Left renal cortex interstitium (tissue), 4 donors: ENCODE measurements at places on chromosomes 1 and 21. TPM values are rescaled to one million over a fixed set of nuclear protein-coding genes. Genes with fewer than 3 reads are reported as not detected.

SELP gene
- polyA plus RNA-seq, result 5.9 TPM

DNM3 gene
- polyA plus RNA-seq, result 5.4 TPM

IGFN1 gene
- polyA plus RNA-seq, result 1.1 TPM

KLF17 gene
- polyA plus RNA-seq, result not detected

SH2D2A gene
- 1.6 TPM for polyA plus RNA-seq

VCAM1 gene
- polyA plus RNA-seq, result 44.6 TPM

FTCD gene
- 51.7 TPM for polyA plus RNA-seq

HTR1D gene
- 0.48 TPM for polyA plus RNA-seq

SCMH1 gene
- 51.7 TPM for polyA plus RNA-seq

AGMAT gene
- 33.5 TPM for polyA plus RNA-seq

PKLR gene
- 8.5 TPM for polyA plus RNA-seq

FAM72A gene
- 7.7 TPM for polyA plus RNA-seq

TSPEAR gene
- 1.1 TPM for polyA plus RNA-seq

NPPA gene
- polyA plus RNA-seq, result not detected

RCAN1 gene
- polyA plus RNA-seq, result 34.7 TPM

GJA8 gene
- 0.35 TPM for polyA plus RNA-seq

PCAT6 gene
- polyA plus RNA-seq, result 3.6 TPM

RAB42 gene
- polyA plus RNA-seq, result 2.1 TPM

MFSD2A gene
- 1.7 TPM for polyA plus RNA-seq

NPR1 gene
- polyA plus RNA-seq, result 69.6 TPM

TMEM51 gene
- polyA plus RNA-seq, result 25.7 TPM

TINAGL1 gene
- polyA plus RNA-seq, result 41.9 TPM

ANGPTL3 gene
- 8.3 TPM for polyA plus RNA-seq

TRIM67 gene
- polyA plus RNA-seq, result 0.09 TPM

GPR61 gene
- polyA plus RNA-seq, result 1.0 TPM

KIF2C gene
- polyA plus RNA-seq, result 27.5 TPM

TYW3 gene
- polyA plus RNA-seq, result 27.0 TPM

CFAP141 gene
- not detected for polyA plus RNA-seq

AADACL3 gene
- not detected for polyA plus RNA-seq

ATP8B2 gene
- 28.4 TPM for polyA plus RNA-seq

SPATC1L gene
- 18.8 TPM for polyA plus RNA-seq

IVL gene
- 0.08 TPM for polyA plus RNA-seq

CHD5 gene
- 0.22 TPM for polyA plus RNA-seq

COPA gene
- 162 TPM for polyA plus RNA-seq

GIPC2 gene
- 17.2 TPM for polyA plus RNA-seq

TFF2 gene
- not detected for polyA plus RNA-seq

MMEL1 gene
- 2.5 TPM for polyA plus RNA-seq

LDLRAD1 gene
- not detected for polyA plus RNA-seq

KRTAP13-2 gene
- not detected for polyA plus RNA-seq

TMEM240 gene
- 4.3 TPM for polyA plus RNA-seq

OR2T33 gene
- polyA plus RNA-seq, result not detected

IL10 gene
- polyA plus RNA-seq, result 0.28 TPM

TNFRSF1B gene
- 5.9 TPM for polyA plus RNA-seq

ZYG11B gene
- 23.3 TPM for polyA plus RNA-seq

SLC1A7 gene
- 0.11 TPM for polyA plus RNA-seq

SLFNL1 gene
- 0.24 TPM for polyA plus RNA-seq

FCN3 gene
- polyA plus RNA-seq, result 1.4 TPM

PALMD gene
- polyA plus RNA-seq, result 2.4 TPM

CNKSR1 gene
- 9.4 TPM for polyA plus RNA-seq

BRINP2 gene
- polyA plus RNA-seq, result 0.17 TPM

DIO1 gene
- polyA plus RNA-seq, result 10.3 TPM

NPL gene
- 10.4 TPM for polyA plus RNA-seq

DNALI1 gene
- 67.6 TPM for polyA plus RNA-seq

AMIGO1 gene
- 7.2 TPM for polyA plus RNA-seq

NMNAT2 gene
- 4.2 TPM for polyA plus RNA-seq

CRP gene
- polyA plus RNA-seq, result not detected

CAP1 gene
- polyA plus RNA-seq, result 190 TPM

OR14C36 gene
- not detected for polyA plus RNA-seq

KRTAP19-7 gene
- not detected for polyA plus RNA-seq
